Effector CD4-positive, alpha-beta T cell (primary cell): ENCODE measurements at places on chromosomes 4 and X.

DNA sequence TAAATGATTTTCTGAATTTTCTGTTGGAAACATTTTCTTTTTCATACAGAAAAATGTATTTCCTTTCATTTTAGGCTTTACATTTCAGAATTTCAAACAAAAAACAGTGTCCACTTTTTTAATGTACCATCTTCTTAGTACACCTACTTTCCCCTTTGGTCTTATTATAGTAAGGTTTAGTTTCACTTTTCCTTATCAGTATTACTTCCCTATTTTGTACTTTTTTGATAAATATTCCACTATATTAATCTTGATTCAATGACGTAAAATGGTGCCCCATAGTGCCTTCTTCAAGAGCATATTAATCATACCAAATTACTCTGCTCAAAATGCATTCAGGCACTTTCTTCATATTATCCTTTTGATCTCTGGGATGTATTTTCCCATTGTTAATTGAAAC, 52.5 kb downstream of the BANK1 start:
- DNase-seq = no peak

DNA sequence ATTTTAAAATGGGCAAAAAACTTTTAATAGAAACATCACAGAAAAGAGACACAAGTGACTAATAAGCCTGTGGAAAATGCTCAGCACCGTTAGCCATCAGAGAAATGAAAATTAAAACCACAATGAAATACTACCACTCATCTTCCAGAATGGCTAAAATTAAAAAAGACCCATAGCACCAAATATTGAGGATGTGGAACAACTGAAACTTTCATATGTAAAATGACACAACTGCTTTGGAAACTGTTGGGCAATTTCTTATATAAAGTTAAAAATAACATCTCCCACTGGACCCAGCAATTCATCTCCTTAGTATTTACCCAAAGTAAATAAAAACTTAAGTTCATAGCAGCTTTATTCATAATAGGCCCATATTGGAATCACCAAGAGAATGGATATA, 94.2 kb downstream of the TENM3 start:
- DNase-seq = no peak

DNA sequence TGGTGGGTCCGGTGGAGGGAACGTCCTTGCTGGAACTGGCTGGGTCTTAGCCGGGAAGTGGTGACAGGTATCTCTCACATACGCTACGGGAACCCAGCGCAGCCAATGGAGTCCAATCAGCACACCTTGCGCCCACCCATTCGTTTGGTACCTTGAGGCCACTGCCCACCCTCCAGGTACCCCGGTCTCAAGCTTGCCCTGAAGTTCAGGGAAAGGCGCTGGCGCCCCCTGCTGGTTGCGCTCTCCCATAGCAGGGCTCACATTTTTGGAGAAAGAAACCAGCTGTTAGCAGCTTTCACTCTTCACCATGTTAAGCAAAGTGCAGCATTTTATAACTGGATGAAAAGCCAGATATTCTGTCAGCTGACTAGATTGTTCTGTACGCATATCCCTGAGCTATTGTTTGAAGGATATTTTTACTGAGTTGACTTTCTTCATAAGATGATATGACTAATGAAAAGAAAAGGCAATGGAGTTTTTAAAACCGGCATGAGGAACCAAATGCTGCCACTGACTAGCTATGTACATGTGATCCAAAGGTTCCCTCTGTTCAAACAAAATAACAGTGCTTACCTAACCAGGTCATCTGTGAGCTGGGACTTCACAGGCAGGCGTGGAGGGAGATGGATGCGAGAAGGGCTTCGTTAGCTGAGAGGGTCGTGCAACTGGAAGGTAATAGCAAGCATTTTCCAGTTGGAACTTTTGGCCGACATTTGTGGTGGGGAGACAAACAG, 43.7 kb downstream of the OTOP1 start:
- DNase-seq = no peak

DNA sequence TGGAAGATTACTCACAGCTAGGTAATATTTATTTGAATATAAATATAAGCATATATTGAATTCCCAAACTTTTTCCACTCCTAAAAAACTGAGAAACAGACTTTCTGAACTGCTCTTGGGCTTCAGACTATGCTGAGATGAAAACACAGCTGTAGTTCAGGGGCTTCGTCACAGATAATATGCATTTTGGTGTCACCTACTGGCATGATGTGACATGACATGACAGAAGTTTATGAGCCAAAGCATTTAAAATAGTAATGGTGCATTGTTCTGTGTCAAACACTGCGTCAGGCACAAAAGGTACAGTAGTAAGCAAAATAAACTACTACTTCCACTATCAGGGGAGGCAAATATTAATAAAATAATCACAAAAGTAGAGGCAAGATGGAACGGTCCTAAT, 171.3 kb downstream of the BTC start:
- no peak for DNase-seq

- DNase-seq = no peak
These were observed 1906.2 kb downstream of the C4orf33 start for GRCh38 chr4:131002132-131002531.

- DNase-seq = no peak
These were observed 31.8 kb upstream of the ZCCHC13 start for GRCh38 chrX:74272230-74272629.

DNA sequence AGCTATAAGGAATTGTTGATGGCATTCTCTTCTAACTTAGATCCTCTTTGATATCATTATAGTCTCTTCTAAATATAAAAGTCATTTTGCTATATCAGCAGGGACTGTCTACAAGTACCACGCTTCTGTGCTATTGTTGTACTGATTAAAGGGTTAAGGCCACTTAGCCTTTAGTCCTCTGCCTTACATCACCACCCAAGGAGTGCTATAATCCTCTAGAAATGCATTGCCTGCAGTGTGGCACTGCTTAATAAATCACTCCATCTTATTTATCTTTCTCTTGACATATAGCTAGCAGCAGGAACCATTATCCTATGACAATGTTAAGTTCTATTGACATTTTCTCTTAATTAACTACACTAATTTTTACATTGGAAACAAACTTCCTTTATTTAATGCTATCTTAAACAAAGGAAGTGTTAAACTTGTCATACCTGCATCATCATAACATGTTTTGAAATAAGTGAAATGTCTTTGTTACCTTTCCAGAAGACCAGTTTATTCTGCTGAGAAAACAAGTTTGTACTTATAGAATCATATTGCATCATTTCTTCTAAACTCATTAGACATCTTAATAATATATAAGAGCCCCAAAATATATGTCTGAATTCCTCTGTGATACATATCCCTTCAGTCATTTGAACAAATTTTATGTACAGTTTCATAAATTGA, 360.9 kb upstream of the ATOH1 start:
- DNase-seq = no peak

DNA sequence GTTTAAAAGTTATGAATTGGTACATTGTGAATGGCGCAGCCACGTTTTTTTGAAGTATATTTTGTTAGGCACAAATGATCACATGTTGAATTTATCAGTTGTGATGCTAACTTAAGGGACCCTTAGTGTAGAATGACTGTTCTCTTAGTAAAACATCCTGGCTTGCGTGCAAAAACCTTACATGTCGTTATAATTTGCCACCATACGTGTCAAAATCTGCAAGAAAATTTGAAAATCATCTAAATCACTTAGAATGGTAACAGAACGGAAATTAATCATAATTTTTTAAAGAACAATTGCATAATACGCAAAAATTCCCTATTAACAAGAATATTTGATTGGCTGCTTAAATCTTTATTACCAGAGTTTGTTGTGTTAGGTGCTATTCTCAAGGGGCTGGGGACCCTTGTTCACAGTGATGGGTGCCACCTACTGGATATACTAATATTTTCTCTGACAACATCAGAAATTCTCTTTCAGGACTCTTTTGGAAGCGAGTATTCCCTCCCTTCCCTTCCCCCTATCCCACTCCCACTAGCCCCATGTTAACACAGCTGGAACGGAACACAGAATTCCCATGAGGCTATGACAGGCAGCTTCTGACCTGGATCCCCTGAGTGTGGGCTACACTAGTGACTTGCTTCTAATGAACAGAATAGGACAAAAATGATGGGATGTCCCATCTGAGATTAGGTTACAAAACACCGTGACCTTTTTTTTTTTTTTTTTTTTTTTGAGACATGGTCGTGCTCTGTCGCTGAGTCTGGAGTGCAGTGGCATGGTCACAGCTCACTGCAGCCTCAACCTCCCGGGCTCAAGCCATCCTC, 71.8 kb downstream of the SUPT20HL2 start:
- DNase-seq = no peak

GRCh38 chr4:130545171-130545570, 1449.2 kb downstream of the C4orf33 start:
- DNase-seq = no peak

GRCh38 chrX:153423652-153424051, 12.4 kb downstream of the ZFP92 start:
- DNase-seq = no peak

- no peak for DNase-seq
These were observed 204.3 kb downstream of the VEGFC start for GRCh38 chr4:176588436-176588835.

- no peak for DNase-seq
These were observed 193.5 kb upstream of the PITX2 start for GRCh38 chr4:110816367-110816766.

DNA sequence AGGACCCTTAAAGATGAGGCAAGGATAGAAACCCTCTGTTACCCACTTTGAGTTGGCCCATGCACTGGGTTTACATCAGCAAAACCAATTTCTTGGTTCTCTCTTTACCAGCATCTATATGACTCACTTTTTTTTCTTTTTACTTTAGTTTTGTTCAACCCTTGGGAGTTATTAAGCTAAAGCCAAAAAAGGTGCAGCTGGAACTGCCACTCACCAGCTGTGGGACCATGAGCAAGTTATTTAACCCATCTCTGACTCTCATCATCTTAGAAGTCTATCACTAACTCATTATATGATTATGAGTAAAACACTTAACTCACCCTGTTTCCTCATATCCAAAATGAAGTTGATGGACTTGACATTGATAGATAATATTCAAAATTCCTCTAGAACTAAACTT, 53.4 kb downstream of the GABRB1 start:
- no peak for DNase-seq

DNA sequence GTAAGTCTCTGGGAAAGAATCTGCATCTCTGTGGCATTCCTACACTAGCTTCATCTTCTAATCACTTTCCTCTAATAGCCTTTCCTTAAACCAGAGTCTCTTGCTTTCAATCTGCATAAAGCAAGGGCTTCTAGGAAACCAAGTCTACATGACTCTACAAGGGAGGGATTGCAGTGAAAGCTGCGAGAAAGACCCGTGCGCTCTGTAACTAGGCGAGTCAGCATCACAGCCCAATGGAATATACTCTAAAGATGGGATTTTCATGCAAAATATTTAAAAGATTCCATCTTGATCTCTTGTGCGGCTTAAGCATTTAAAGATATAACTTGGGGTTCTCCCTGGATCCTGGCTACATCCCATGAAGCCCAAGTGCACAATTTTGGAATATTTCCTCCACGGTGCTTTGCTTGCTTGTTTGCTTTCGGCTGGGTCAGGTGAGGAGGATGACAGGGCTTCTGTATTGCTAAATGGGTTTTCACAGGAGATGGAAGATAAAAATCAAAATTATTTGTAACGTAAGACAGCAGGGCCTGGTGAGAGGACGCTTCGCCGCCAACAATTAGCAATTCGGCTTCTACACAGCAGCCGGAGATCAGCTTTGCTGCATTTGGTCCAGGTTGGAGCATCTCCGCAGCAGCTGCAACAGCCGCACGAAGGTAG, 687 bp upstream of the GRIA2 start:
- DNase-seq = no peak

DNA sequence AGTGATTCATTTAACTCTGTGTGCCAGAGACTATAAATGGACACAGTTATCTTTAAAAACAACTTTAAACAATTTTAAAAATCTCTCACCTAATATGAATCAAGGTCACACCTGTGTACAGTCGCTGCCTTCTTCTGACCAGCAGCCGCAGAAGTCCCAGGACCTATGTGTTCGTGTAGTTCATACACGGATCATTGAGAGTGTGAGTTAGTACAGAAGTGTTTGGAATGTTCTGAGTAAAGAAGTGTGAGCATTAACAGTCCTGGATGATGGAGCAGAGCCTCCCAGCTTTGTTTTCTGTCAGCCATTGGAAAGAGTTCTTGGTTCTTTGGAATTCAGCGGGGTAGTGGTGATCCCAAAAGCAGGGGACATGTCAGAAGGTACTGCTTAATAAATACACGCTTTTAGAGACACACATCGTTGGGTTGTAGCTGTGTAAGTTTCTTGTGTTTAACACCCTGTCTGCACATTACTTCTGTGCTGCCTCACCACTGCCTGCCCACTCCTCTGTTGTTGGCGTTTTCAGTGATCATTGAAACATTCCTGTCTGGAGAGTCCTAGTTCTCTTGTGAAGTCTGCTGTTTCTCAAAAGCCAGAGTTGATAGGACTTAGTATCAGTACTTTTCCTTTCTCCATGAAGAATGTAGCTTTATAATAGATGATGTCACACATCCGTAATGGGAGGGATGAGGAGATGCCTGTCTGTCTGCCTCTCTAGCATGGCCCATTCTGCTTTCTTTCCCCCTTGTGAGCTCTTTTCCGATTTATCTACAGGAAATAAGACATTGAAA, 90.6 kb downstream of the PTTG2 start:
- no peak for DNase-seq

DNA sequence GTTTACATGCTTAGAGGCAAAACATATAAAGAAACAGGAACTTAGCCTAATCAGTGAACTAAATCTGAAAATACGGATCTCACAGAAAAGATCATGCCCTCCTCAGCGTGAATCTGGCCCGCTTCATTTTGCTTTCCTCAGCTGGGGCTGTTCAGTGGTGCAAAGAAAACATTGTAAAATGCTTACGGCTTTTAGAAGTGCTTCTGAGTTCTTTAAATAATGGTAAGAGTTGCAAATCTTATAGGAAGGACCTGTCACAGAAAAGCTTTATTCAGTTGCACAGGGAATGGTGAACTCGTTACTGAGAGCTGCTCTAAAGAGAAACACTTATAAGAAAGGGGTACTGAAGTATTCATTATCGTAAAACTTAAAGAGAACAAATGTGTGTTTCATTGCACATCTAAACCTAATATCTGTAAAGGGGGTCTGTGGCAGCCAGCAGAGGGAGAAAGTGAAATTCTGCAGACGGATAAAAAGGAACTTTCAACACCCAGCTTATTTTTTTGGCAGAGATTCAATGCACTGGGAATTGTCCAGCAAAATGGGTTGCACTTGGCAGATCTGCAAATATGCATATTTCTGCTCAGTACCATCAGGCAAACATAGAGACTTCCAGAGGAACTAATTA, 139.2 kb upstream of the ANK2 start:
- no peak for DNase-seq

DNA sequence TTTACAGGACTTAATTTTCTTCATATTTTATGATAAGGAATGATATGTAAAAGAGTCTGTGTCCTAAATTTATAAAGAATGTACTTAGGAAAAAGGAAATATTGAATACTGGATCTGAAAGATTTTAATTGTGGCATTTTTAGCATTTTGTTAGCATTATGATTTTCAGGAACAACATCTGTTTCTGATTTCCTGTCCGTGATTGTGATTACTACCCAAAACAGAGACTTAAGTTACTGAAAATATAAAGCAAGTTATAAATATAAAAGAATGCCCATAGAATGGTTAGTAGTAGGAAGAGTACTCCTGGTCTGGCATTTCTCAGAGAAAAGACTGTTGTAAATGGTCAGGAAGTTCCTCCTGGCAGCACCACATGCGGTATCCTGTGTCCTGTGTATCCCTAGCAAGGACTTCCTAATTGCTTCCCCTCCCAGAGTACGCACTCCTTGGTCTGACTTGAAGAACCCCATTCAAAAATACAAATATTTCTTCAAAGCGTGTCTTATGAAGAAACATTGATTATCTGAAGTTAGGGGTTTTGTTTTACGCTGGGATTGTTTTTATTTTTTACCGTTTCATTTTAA, 88.9 kb downstream of the RS1 start:
- DNase-seq = no peak

- no peak for DNase-seq
These were observed 75.6 kb upstream of the GPR50 start for GRCh38 chrX:151100799-151101198.
